CD8-positive, alpha-beta T cell (primary cell): ENCODE measurements at places on chromosomes 2 and 18.

GRCh38 chr2:240565333-240566202 is 2.7 kb upstream of the RNPEPL1 start:
- DNase-seq, result peak; percentile 88

DNA sequence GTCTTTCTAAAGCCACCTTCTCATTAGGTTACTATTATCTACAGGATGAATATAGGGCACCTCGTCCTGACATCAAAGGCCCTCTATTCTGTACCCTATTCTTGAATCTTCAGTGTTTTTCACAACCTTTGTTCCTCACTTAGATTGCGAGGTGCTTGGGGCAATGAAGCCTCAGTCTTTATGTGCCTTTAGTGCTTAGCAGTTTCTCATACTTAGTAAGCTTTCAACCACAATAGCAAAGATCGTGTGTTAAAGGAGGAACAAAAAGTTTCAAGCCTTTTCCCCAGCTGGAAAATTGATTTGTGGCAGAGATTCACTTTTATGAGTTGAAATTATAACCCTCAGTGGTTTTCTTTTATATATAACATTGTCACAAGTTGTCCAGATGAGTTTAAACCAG is 226.9 kb downstream of the MYO3B start:
- DNase-seq, result no peak

DNA sequence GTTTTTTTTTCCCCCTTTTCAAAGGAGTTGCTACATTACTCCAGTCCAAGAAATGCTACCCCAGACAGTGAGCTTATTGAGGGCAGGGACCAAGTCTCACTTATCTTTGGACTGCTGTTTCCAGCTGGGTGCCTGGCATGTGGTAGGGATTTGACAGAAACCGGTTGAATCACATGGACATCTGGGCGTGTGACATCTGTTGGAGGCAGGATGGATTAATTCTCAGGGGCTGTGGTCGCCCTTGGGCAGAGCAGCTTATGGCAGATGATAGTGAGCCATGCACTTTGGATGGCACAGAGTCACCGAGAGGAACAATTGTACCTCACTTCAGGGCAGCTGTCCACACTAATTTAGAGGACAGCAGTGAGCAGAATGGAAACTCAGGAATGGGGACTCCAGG is 254.6 kb upstream of the ID2 start:
- no peak for DNase-seq

GRCh38 chr2:195652911-195653310 is 4.1 kb upstream of the SLC39A10 start:
- no peak for DNase-seq

GRCh38 chr2:122136056-122136455 is 380.6 kb downstream of the TSN start:
- peak; percentile 16 for DNase-seq

DNA sequence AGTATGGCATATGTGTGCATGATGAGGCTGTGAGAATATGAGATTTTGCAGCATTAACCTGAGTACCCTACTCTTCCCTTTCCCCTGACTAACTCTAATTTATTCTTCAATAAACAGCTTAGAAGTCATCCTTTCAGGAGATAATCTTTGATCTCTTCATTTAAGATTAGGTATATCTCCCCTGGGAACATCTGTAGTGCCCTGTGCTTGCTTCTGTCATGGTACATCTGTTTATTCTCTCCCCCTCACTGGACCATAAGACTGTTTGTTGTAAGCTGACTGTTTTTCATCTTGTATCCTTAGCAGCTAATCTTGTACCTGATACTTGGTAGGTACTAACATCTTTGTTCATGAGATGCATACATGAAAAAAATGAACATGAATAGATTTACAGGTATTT is 83.1 kb downstream of the MBD5 start:
- no peak for DNase-seq

DNA sequence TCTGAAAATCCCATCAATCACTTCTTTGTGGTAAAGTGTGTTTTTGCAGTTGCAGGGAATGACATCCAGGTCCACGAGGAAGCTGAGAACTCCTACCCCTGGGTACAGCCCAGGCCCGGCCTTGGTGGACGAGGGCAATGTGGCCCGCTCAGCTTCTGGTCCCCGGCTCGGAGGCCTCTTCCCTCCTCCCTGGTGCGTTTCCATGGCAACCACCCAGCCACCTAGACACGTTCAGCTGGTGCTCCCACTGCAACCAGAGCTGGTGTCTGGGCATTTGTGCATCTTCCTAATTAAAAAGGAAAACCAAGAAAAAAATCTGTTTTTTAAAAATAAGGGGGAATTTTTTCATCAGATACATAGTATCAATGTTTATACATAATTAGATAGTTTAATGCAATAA is 603.6 kb upstream of the SALL3 start:
- DNase-seq, result no peak

GRCh38 chr2:47620770-47621437 is 162.0 kb upstream of the MSH6 start:
- DNase-seq, result no peak

DNA sequence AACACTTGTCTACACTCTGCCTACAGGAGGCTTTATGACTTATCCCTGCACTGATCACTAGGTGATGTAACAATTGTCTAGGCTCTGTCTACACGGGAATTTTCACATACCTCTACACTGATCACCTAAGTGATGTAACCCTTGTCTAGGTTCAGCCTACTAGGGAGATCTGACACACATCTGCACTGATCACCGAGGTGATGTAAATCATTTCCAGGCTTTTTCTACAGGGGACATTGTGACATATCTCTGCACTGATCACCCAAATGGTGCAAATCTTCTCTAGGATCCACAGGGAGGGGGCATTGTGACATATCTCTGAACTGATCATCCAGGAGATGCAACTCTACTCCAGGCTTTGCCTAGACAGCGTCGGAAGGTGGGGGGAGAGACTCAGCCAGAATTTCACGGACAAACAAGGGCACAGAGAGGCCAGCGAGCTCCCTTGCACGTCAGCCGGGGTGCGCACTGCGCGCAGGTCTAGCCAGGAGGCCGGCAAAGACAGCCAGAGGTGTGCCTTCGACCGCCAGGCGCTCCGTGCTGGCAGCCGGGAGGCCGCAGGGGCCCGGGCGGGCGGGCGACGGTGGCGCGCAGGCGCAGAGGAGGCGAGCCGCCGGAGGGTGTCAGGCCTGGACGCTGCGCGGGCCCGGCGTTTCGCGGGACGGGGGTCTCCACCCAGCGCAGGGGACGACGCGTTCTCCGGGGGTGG is 46.9 kb upstream of the USP14 start:
- DNase-seq, result peak; percentile 88

- no peak for DNase-seq
Observed at GRCh38 chr2:217282531-217282930, 422.7 kb upstream of the TNP1 start.
